ENCODE measurements at places on chromosomes 3 and 15. TPM values are rescaled to one million over a fixed set of nuclear protein-coding genes. Genes with fewer than 3 reads are reported as not detected.

DNA sequence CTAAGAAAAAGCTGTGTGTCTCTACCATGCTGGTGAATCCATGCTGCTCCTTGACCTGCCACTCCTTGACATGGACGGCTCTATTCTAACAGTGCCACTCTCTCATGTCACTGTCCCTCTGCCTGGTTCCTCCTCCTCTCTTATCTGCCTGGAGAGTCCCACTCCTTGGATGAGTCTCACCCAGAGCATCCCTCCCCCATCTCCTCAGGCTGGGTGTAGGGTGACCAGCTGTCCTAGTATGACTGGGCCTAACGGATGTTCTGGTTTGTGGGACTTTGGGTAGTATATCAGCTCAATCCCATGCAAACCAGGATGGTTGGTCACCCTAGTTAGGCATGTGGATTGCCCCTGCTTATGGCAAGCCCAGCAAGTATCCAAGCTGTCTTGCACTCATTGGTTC, 54.3 kb downstream of the LIPC start:
- no peaks in the 10 kb centered on the region for H3K27me3 ChIP-seq
- H3K27ac ChIP-seq = peak overlapping the region; percentile 99
- H3K4me3 ChIP-seq = no peak overlapping the region
- H3K36me3 ChIP-seq = peaks cover 10% of the 10 kb centered on the region
- H3K4me1 ChIP-seq = peaks cover 53% of the 10 kb centered on the region

DNA sequence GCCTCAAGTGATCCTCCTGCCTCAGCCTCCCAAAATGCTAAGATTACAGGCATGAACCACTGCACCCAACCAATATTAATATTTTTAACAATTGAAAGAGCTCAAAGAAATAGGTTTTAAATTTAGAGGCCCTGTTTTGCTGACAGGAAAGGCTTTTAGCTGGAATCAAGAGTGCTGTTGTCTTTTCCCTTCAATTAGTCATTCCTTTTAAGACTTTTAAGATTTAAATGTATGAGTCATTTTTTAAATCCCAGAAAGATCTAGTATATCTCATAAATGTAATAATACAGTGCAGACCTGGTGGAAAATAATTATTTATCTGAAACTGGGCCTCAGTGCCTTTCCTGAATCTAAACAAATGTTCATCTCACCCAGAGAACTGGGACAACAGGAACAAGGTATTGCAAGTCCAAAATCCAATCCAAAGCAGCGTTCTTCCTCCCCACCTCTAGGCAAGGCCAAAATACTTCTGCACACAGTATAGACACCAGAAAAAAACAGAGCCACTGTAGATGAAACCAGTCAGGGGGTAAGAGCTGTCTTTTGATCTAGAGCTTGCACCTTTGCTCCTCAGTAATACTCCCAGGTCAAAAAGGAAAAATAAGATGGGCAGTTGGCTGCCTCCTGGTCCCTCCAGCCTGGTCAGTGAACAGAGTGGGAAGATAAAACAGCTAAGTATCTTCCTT, 14.4 kb downstream of the AGTR1 start:
- no peaks in the 10 kb centered on the region for H3K4me1 ChIP-seq
- no peak overlapping the region for H3K27ac ChIP-seq
- no peaks in the 10 kb centered on the region for H3K27me3 ChIP-seq
- no peaks in the 10 kb centered on the region for H3K36me3 ChIP-seq
- no peak overlapping the region for H3K4me3 ChIP-seq

The SCAANT1 gene
- total RNA-seq = not detected

The ZIC4 gene
- total RNA-seq = not detected
